DMS53 (cell line): ENCODE measurements at places on chromosomes 7 and 10.

DNA sequence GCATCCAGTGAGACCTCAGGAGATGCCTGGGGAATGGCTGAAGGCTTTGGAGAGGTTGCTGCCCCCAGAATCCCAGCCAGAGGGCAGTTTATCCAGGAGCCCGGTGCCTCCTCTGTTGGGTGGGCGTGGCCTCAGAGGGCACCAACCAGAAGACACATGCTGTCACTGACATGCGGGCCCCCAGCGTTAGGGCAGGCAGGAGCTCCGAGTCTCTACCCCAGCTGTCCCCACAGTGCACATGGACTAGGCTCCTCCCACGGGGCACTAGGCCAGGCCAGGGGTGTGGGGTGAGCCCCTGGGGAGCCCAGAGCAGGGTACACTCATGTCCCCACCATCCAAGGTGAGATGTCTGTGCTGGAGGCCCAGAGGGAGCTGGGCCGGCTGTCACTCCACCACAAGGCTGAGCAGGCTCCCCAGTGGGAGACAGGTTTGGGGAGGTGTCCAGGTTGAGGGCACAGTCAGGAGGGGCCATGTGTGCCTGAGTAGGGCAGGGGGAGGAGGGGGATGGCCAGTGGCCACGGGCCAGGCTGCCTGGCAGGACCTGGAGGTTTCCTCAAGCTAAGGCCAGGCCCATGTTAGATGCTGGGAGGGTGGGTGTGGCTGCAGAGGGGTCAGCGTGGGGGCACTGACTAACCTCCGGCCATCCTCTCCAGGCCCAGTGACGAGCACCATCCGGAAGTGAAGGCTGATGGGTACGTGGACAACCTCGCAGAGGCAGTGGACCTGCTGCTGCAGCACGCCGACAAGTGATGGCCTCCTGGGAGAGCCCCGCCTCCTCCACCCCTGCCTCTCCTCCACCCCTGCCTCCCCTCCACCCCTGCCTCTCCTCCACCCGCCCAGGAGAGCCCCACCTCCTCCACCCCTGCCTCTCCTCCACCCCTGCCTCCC lies 131.3 kb downstream of the FAM53B start:
- no peak for DNase-seq

DNA sequence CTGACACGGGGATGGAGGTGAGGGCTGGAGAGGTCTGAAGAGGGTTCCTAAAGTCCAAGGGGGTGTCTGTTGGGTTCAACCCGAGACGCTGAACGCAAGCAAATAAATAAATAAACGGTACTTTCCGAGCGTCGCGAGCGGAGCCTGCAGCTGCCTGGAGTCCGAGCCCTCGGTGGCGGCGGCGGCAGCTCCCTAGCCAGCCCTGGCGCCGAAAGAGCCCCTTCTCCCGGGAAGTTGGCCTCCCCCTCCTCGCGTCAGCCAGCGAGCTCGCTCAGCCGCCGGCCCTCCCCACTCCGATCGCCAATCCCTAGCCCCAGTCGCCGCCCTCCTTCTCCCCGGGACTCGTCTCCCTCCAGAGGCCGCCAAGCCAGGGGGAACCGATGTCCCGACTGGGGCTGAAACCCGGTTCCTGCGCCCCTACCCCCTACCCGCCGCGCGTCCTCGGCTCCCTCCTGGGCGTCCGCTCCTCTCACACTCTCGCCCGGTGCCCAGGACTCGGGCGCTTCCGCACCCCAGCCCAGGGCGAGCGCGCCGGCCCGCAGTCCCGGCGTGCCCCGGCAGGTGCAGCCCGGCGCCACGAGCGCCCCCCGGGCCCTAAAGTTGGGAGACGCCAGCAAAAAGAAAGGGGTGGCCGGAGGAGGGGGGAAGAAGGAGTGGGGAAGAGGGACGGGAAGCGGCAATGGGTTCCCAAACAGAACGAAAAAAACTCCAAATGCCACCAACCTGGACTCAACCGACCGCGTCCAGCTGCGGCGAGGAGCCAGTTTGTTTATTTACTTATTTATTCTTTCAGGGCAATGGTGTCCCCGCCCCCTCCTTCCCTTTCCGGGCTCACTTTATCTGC lies at the start of gene GFRA1:
Gene GFRA1 (minus strand): TSS at position 767 of the 844 bp plus-strand sequence. CDS start 1,177 bp downstream, outside the sequence.
- peak; percentile 71 for DNase-seq

- DNase-seq: peak; percentile 30
These were observed 75.0 kb downstream of the GPR141 start for GRCh38 chr7:37758501-37759045.

DNA sequence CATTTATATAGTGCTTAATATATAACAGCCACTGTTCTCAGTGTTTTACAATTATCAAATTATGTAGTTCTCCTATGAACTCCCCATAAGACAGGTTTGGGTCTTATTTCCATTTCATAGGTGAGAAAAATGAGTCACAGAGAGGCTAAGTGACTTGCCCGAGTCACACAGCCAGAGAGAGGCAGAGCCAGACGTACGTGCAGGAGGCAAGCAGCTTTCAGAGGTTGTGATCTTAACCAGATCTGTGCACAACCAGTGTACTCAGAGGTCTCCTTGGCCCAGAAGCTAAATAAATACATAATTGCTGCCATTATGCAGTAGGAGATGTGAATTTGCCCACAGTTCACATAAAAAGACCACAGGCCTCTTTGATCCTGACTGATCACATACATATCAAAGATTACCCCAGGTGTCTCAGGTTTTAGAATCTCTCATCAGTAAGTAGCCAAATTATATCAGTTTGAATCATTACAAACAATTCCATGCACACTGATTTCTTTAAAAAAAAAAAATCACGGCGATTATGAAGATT lies 304.7 kb upstream of the AOAH start:
- no peak for DNase-seq

DNA sequence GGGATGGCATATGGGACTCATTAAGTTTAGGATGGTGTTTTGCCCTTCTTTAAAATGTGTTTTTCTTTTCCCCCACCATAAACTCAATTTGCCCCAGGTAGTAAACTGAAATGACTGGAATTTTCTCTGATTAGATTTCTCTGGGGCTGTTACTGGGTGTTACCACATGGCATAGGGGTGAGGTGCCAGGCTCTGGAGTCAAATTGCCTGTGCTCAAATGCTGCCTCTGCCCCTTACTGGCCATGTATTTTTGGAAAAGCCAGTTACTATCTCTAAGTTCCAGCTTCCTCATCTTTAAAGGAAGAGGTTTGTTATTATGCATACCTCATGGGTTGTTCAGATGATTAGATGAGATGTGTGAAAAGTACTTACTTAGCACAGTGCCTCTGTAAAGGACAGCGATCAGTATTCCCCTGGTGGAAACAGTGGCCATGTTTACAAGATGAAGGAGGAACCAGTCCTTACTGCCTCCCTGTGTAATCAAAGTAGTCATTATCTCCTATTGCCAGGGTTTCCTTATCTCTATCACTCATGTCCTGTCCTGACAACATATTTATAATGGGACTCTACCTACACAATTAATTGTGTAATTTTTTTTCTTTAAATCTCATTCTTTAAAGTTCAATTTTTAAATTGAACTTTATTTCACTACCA lies 352.0 kb downstream of the KCNMA1 start:
- DNase-seq: no peak

DNA sequence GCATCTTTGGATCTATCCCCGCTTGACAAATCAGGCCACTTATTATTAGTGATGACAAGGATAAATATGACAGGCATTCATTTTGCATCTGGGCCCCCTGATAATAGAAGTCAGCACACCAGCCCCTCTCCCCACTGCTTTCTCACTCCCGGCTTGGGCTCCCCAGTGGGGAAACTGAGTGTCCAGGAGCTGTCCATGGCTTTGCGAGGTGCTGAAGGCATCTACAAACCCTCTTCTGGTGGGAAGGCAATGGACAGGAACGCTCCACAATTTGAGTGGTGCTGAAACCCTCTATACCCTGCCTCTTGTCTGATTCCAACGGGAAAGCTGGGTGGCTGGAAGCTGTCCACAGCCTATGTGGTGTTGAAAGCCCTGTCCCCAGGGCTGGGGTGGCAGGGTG lies 61.7 kb upstream of the PCBD1 start:
- DNase-seq: no peak

DNA sequence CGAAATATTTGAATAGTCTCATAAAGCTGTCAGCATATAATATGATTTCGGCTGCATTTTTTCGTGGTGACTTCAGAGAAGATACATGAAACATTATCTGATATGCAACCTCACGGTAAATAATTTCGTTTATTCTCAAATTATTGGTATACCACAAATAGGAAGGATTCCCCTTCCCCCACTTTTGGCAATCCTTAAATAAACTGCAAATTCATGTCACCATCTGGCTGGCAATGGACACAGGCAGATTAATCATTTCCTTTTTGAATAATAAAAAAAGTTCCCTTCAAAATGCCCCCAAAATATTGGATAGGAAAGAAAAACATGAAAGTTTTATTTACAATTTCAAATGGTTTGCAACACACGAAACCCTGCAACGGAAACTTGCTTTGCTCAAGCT lies 234.5 kb upstream of the MEOX2 start:
- no peak for DNase-seq

GRCh38 chr7:93036807-93037206 lies 81.0 kb downstream of the SAMD9 start:
- DNase-seq: peak; percentile 95

DNA sequence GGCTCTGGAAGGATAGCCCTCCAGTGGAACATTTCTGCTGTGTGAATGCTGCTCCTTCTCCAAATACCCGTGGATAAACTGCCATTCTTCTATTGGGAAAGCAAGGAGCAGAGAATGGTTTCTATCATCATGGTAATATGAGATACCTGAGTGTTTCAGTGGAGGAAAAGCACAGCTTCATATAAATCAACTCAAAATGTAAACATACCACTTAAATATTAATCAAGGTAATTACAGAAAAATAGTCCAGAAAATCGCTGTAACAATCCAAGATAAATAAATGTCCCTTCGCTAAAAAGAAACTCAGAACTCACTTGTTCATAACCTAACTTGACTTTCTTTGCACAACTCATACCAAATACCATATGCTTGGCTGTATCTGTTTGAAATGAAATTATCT lies 635.8 kb downstream of the PARD3 start:
- no peak for DNase-seq

DNA sequence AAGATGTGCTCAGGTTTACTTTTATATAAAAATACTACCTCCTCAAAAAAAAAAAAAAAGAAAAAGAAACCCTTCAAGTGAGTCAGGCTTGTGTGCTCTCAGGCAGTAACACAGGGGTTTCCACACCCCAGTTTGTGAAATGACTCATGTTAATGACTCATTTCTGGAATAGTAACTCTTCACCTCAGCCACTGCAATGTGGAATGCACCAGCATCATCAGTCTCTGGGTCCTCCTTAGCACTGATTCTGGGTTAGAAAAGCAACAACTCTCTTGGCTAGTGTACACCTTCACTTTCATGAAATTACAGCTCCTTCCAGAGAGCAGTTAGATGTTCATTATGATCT lies 110.6 kb downstream of the EMX2 start:
- DNase-seq: peak; percentile 18

DNA sequence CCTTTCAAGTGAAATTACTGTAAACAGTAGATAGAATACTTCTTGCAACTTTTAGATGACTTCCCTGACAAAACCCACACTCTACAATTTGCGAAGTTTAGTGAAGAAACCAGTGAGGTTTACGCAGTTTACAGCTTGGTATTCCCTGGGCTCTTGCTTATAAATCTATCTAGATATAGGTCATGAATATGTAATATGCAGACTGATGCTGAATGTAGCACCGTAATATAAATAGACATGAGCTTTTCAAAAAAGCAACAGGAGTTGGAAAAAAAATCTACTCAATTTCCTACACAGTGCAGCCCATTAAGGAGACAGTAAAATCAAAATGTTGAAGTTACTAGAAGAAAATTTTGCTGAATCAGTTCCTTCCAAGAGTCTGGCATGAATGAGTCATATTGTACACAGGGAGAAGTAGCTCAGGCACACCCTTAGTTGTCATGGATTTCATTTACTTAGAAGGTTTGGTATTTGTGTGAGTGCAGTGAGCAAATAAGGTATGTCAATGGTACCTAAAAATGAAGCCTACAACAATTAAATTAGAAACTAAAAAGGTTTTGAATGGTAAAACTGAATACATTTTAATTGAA lies 67.7 kb upstream of the NEUROD6 start:
- peak; percentile 88 for DNase-seq
